MCF 10A (cell line): ENCODE measurements at places on chromosomes 4 and X. TPM values are rescaled to one million over a fixed set of nuclear protein-coding genes. Genes with fewer than 3 reads are reported as not detected.
A peak's percentile ranks its signal among the peaks of the same experiment; 100 is the strongest.

DNA sequence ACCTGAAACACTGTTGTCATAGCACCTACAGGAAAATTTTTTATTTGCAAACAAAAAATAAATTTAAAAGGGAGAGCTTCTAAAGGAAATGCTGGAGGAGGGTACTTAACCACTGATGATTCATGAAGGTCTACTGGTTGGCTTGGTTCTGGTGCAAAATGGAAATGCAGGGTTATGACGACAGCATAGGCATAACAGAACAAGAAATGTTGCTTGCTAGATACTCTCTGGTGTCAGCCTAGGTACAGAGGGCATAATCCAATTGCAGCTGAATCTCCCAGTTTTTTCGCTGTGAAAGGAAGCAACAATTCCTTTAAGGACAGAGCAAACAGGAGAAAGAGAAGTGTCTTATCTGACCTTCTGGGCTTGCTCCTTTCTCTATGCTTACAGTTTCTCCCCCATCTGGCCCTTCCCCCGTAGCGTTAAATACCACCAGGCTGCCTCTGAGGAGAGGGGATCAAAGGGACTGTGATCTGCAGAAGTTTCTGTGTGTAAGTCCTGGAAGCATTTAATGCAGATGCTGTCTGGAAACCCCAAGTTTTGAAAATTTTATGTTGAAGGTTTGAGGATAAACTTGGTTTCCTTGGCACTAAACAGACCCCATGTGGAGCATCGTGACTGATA lies 23.7 kb upstream of the CASK start:
- H3K4me1 ChIP-seq, result no peaks in the 10 kb centered on the region
- DNase-seq, result no peak
- no peak overlapping the region for H3K27ac ChIP-seq
- no peaks in the 10 kb centered on the region for H3K36me3 ChIP-seq
- H3K27me3 ChIP-seq, result peaks cover 53% of the 10 kb centered on the region
- H3K4me3 ChIP-seq, result no peak overlapping the region

GRCh38 chrX:148372925-148373324 lies 127.5 kb upstream of the AFF2 start:
- H3K27me3 ChIP-seq, result no peaks in the 10 kb centered on the region
- DNase-seq, result no peak
- no peaks in the 10 kb centered on the region for H3K36me3 ChIP-seq
- no peak overlapping the region for H3K4me3 ChIP-seq
- H3K27ac ChIP-seq, result no peak overlapping the region

DNA sequence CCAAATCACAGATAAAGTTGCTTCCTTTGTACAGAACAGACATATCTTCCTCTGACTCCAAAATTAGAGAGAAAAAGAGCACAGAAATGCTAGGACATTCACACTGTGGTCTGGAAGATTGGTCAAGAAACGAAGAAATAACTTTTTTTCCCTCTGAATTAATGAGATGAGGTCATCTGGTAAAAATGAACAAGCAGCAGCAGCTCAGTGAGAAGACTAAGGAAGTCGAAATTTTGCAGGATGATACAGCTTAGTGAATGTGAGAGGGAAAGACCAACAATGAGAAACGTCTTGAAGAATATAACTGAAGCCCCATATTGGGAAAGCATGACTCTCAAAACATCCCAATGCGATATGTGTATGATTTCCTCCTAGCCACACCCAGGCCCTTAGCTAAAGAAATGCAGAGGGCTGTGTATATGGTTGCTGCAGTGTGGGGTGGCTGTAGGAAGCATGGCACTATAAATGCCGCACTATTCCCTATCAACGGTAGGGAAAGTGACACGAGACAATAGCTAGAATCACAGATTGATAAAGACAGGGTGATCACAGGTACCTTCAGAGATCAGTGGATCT lies 208.6 kb downstream of the VEGFC start:
- H3K27ac ChIP-seq, result no peak overlapping the region
- H3K36me3 ChIP-seq, result no peaks in the 10 kb centered on the region
- no peaks in the 10 kb centered on the region for H3K27me3 ChIP-seq

GRCh38 chr4:20960291-20960690 lies 260.0 kb downstream of the PACRGL start:
- no peaks in the 10 kb centered on the region for H3K36me3 ChIP-seq
- no peaks in the 10 kb centered on the region for H3K4me1 ChIP-seq
- H3K27ac ChIP-seq, result no peak overlapping the region
- H3K4me3 ChIP-seq, result no peak overlapping the region
- no peak for DNase-seq

- H3K4me3 ChIP-seq, result no peak overlapping the region
- H3K27me3 ChIP-seq, result no peaks in the 10 kb centered on the region
- DNase-seq, result peak; percentile 81
- H3K4me1 ChIP-seq, result peaks cover 18% of the 10 kb centered on the region
- peaks cover 83% of the 10 kb centered on the region for H3K36me3 ChIP-seq
These were observed 59.8 kb downstream of the CPLX1 start for GRCh38 chr4:766152-766515.

GRCh38 chrX:49233887-49234555 lies 881 bp upstream of the CACNA1F start:
- no peak overlapping the region for H3K27ac ChIP-seq
- no peak overlapping the region for H3K4me3 ChIP-seq
- no peaks in the 10 kb centered on the region for H3K27me3 ChIP-seq
- no peaks in the 10 kb centered on the region for H3K36me3 ChIP-seq
- DNase-seq, result no peak
- peaks cover 6% of the 10 kb centered on the region for H3K4me1 ChIP-seq

- no peak for DNase-seq
- H3K27ac ChIP-seq, result no peak overlapping the region
- no peaks in the 10 kb centered on the region for H3K36me3 ChIP-seq
- H3K27me3 ChIP-seq, result peaks cover 52% of the 10 kb centered on the region
- no peaks in the 10 kb centered on the region for H3K4me1 ChIP-seq
- H3K4me3 ChIP-seq, result no peak overlapping the region
These were observed 22.0 kb upstream of the SUPT20HL2 start for GRCh38 chrX:24335871-24336270.

- H3K4me1 ChIP-seq, result peaks cover 19% of the 10 kb centered on the region
- no peaks in the 10 kb centered on the region for H3K36me3 ChIP-seq
- H3K27ac ChIP-seq, result no peak overlapping the region
- H3K27me3 ChIP-seq, result no peaks in the 10 kb centered on the region
These were observed 241.5 kb upstream of the ANKRD50 start for GRCh38 chr4:124954046-124954445.

GRCh38 chrX:18297251-18297650 lies 57.2 kb downstream of the SCML2 start:
- no peaks in the 10 kb centered on the region for H3K36me3 ChIP-seq
- DNase-seq, result no peak
- H3K4me1 ChIP-seq, result no peaks in the 10 kb centered on the region
- no peak overlapping the region for H3K27ac ChIP-seq

DNA sequence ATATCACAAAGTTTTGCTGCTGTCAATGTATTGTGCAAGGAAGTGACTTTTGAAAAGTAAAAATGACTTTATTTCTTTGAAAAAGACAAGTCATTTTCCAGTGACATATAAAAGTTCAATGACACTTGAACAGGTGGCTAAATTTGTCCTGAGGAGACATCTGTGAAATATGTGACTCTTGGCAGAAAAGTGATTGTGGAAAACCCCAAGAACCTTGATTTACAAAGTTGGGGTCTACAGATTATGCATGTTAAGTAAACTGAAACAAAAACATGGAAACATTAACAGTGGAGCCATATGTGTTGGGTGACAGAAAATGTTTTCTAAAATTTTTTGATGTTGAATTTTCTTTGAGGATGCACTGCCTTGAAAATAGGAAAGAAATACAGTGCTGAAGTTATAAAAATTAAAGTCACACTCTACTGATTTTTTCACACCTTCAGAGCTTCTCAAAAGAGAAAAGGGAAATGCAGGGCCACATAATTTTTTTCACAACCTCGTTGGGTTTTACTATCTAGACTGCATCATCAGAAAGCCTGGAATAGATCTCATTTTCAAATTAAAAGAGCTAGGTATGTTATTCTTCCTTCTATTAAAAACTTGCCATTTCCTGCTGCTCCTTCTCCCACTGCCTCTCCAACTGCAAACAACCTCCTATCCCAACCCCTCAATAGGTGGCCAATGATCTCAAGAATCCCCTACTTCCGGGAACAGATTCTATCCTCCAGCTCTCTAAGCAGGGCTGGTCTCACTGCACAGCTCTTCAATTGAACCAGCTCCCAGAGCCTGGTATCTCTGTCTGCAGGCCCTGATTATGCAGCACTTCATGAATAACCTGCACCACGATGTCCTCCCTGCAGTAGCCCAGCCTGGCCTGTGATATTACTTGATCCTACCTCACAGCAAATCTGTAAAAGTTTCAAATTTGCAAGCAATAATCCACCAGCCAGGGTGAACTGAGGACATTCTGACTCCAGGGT lies 570.8 kb upstream of the CPEB2 start:
- H3K4me1 ChIP-seq, result peaks cover 10% of the 10 kb centered on the region
- H3K4me3 ChIP-seq, result no peak overlapping the region
- H3K36me3 ChIP-seq, result no peaks in the 10 kb centered on the region
- H3K27ac ChIP-seq, result no peak overlapping the region
- no peak for DNase-seq

Gene FRMPD4
- not detected in 2 replicates for total RNA-seq

Gene SPANXD
- not detected in 2 replicates for total RNA-seq

Gene PCGF3
- 26.5 and 33.5 TPM in 2 replicates for total RNA-seq

Gene FGFBP2
- not detected in 2 replicates for total RNA-seq
